Naive thymus-derived CD8-positive, alpha-beta T cell (primary cell): ENCODE measurements at places on chromosomes 12 and 14.

DNA sequence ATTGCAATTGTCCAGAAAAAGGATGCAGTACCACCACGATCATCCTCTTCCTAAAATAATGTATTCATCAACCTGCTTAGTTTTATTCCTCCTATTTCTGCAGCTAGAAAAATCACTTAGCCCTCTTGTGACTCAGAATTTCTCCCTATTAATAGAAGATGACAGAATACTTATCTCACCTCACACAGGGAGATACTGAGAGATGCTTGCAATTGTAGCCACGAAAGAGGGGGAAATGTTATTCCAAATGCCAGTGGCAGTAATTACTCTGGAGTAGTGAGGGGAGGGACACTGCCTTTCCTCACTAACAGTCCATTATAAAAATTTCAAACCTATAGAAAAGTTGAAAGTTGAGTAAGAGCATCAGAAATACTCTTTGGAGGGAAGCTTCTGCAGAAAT lies 11.8 kb upstream of the DUSP6 start:
- DNase-seq, result no peak
- H3K27me3 ChIP-seq, result peaks cover 19% of the 10 kb centered on the region
- no peaks in the 10 kb centered on the region for H3K36me3 ChIP-seq
- H3K4me3 ChIP-seq, result no peak overlapping the region

GRCh38 chr14:59769586-59769985 lies 101.0 kb downstream of the RTN1 start:
- no peaks in the 10 kb centered on the region for H3K4me1 ChIP-seq
- H3K27ac ChIP-seq, result no peak overlapping the region
- DNase-seq, result no peak
- H3K27me3 ChIP-seq, result no peaks in the 10 kb centered on the region

- no peak overlapping the region for H3K27ac ChIP-seq
- DNase-seq, result no peak
- no peak overlapping the region for H3K4me3 ChIP-seq
- H3K4me1 ChIP-seq, result peaks cover 13% of the 10 kb centered on the region
- no peaks in the 10 kb centered on the region for H3K27me3 ChIP-seq
These were observed 221.8 kb downstream of the TMEM121 start for GRCh38 chr14:105748204-105748578.

GRCh38 chr12:8662593-8662992 lies at the start of gene MFAP5:
MFAP5 (minus strand) TSS chr12:8662826; CDS start chr12:8662104, 722 bp downstream.
- no peak within 1 kb of the TSS for H3K27ac ChIP-seq
- peaks cover 4% of the 10 kb centered on the region for H3K4me1 ChIP-seq
- peaks cover 4% of the 10 kb centered on the region for H3K27me3 ChIP-seq
- H3K36me3 ChIP-seq, result no peaks in the 10 kb centered on the region

- peaks cover 9% of the 10 kb centered on the region for H3K36me3 ChIP-seq
- DNase-seq, result no peak
- no peak overlapping the region for H3K4me3 ChIP-seq
- H3K4me1 ChIP-seq, result peaks cover 9% of the 10 kb centered on the region
- no peaks in the 10 kb centered on the region for H3K27me3 ChIP-seq
These were observed 28.9 kb downstream of the ANO6 start for GRCh38 chr12:45244561-45245343.
